Activated CD4-positive, CD25-positive, alpha-beta regulatory T cell treated with anti-CD3 and anti-CD28 coated beads, Interleukin-2, amount 50 U/mL, for 24 hours (primary cell): ENCODE measurements at places on chromosomes 1 and 21.

GRCh38 chr21:18524097-18524880 lies 120.7 kb upstream of the TMPRSS15 start:
- ATAC-seq: no peak

GRCh38 chr1:118692143-118692542 lies 296.0 kb downstream of the TBX15 start:
- no peak for ATAC-seq

- no peak for ATAC-seq
Observed at GRCh38 chr1:31708324-31708723, 4.5 kb upstream of the COL16A1 start.

GRCh38 chr1:25904943-25905679 lies 1.1 kb downstream of the STMN1 start:
- peak; percentile 76 for ATAC-seq

DNA sequence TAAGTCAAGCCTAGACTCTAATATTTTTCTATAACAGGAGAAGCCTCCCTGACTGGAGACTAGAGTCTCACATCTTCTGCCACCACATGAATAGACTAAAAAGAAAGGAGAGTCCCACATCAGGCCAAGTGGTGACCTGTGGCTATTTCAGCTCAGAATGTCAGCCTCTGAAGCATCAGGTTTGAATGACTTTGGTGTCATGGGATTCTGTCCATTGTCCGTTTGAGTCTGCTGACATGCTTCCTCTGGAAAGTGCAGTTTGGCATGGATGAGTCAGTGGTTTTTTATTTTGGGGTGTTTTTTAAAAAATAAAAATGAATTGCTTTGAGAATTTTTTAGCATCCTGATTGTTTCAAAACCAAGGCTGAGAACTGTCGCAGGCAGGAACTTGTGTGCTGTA lies 19.5 kb downstream of the DYRK3 start:
- ATAC-seq: no peak

DNA sequence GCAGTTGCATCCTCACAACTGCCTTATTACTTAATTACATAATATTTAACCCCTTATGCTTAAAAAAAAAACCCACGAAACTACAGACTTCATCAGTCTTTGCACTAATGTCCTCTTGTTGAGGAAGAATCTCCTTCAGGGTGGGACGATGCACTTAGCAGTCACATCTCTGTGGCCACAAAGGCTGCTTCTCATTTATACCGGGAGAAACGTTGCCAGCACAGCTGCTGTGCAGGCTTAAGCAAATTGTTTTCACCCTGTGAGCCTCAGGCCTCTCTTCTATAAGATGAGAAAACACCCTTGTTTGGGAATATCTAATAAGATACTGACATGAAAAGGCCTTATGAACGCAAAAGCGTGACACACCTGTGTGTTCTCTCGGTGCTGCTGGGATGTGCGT lies 2.9 kb upstream of the OBSCN start:
- ATAC-seq: no peak

GRCh38 chr1:108502624-108503023 lies 52.5 kb downstream of the NBPF6 start:
- ATAC-seq: no peak

GRCh38 chr1:222931023-222931422 lies 116.2 kb downstream of the DISP1 start:
- ATAC-seq: no peak

DNA sequence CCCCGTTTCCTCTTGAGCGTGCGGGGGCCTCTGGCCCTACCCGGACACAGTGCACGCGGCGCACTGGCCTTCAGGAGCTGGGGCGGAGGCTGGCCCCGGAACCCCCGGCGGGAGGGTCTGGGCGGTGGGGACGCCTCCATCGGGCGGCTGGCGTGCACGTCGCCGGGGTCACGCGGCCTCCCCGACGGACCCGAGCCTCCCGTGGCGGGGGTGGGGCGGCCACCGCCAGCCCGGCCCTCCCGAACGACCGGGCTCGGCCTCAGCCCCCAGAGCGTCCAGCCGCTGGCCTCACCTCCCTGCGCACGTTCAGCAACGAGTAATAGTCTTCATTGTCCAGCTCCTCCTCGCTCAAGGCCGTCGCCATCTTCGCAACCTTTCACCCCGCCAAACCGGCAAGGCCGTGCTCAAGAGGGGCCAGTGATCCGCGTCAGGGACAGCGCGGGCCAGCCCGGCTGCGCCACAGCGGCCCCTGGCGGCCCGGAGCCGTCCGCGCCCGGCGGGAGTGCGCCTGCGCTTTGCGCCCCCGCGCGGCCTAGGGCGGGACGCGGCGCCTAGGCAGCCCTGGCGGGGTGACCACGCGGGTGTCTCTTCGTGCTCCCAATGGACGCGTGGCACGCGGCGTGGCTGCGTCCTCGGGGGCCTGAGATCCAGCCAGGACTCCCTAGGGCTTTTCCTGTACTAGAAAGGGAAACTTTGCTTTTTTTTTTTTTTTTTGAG lies at the start of gene DNAJC11:
DNAJC11 (minus strand) TSS at position 380 of the 717 bp plus-strand sequence; CDS start at position 364, 16 bp downstream.
- ATAC-seq: peak; percentile 96

GRCh38 chr1:198267921-198268320 lies 111.1 kb downstream of the NEK7 start:
- ATAC-seq: no peak

DNA sequence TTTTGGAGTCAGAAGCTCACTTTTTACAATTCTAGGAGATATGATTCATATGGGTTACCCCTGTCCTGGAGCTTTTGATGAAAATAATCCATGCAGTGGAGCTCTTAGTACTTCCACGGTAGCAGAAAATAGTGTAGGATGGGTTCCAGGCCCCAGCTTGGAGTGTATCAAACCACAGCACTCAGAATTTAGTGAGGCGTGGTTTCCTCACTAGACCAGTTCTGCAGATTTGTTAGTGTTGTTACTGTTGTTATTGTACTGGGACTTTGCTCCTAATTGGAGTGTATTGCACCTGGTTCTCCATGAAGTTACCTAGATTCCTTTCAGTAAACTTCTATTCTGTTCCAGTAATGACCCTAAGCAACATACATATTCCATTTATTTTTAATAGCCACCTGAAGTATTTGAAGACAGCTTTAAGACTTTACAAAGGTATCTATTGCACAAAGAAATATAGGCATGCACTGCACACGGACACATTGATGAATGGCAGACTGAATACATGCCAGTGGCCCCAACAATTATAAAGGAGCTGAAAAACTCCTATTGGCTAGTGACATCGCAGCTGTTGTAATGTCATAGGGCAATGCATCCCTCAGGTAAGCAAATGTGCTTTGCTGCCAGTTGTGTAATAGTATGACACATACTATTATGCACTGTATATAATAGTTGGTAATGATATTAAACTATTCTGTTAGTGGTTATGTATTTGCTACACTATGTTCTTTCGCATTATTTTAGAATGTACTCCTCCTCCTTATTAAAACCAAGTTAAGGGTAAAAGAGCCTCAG lies 1058.0 kb downstream of the KCNT2 start:
- no peak for ATAC-seq

- no peak for ATAC-seq
Observed at GRCh38 chr1:228060458-228061190, 21.9 kb upstream of the ARF1 start.

DNA sequence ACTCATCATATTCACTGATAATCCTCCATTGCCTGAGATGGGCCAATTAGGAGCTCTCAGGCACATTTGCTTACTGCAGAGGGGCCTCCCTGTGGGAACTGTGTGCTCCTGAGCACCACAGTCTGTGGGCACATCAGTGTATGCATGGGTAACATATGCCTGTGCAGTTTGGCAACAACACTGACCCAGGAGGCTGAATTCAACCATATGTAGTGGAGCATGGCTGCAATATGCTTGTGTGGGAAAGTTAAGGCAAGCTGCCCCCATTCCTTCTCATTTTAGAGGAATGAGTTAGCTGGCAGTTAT lies 11.8 kb upstream of the FMOD start:
- ATAC-seq: no peak

- ATAC-seq: peak; percentile 81
Observed at GRCh38 chr21:44892536-44893277, 19.2 kb upstream of the PTTG1IP start.

DNA sequence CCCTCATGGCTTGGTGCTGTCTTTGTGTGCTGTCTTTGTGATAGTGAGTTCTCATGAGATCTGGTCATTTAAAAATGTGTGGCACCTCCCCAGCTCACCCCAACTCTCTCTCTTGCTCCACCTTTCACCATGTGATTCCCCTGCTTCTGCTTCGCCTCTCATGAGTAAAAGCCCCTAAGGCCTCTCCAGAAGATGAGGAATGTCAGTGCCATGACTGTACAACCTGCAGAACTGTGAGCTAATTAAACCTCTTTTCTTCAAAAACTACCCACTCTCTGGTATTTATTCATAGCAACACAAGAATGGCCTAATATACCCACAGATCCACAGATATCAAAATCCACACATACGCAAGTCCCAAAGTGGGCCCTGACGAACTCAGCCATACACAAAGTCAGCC lies 88.9 kb upstream of the PPP2R5A start:
- no peak for ATAC-seq

DNA sequence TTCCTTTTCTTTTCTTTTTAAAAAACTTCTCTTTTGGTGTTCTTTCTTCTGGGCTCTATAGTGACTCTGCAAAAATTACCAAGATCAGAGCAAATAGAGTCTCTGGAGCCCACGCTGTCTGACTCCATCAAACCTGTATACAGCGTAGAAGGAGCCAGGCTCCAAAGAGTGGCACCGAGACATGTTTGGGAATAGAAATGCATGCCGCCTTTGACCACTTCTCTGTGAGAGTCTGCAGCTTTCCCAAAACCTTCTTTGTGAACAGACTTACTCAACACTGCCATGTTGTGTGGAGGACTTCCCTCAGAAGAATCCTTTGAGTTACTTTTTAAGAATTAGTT lies 55.3 kb downstream of the GORAB start:
- ATAC-seq: no peak

- ATAC-seq: no peak
Observed at GRCh38 chr1:45573231-45573804, 10.5 kb upstream of the NASP start.

- no peak for ATAC-seq
Observed at GRCh38 chr1:213183036-213183672, 132.1 kb downstream of the RPS6KC1 start.

DNA sequence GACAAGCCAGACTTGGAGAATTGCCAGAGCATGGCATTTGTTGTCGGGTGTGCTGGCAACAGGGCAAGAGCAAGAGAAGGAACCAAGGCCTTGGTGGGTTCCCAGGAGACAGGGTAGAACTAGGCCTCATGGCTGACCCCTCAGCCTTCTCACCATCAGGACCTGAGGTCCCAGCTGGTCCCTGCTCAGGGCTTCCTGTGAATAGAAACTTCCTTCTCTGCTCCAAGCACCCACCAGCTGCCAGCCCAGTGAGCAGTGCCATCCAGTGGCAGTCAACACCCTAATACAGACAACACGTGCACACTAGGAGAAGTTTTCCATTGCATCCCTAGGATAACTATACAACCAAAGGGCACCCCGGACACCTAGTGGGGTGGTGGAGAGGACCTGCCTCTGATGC lies 22.8 kb downstream of the S100A6 start:
- ATAC-seq: no peak

DNA sequence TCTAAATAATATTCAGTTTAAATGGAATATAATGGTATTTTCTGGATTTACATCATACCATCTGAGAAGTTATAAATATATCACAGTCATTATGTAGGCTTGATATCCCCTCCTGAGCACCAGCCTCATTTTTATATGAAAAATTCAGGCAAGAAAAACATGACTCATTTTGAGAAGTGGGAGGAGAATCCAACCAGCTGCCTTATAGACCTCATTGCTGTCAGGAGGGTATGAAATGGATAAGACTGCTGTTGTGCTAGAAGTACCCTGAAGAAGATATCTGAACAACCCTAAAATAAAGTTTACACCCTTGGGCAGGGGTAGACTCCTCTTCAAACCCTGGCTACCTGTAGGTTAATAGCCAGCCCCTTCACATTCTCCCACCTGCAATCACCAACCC lies 8.8 kb downstream of the GIPC2 start:
- ATAC-seq: no peak

- no peak for ATAC-seq
Observed at GRCh38 chr21:46161633-46162592, 6.5 kb upstream of the FTCD start.

DNA sequence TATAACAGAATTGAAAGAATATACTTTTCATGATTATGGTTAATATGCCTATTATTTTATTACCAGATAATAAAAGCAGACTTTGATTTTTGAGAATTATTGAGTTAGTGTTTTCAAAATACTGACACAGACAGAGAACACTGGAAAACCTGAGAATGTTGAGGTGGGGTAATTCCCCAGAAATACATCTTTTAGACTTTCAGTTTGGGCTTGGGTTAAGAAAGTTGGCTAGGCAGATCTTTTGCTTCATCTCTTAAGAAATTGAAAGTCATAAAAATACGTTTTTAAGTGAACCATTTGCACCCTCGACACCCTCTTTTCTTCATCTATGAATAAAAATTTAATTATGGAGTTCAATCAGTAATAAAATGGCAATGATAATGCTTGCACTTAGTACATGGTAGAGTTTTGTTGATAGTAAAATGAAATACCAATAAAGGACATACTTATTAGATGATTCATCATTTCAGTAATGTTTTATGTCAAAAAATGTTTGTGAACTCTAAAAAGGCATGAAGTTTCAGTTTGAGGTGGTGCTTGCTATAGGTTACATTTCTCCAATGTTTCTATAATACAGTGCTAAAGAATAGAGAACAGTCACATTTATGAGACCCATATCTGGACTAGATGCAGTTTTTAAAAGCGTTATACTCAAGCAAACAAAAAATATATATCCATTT lies 1.9 kb upstream of the SAMSN1 start:
- ATAC-seq: peak; percentile 50

DNA sequence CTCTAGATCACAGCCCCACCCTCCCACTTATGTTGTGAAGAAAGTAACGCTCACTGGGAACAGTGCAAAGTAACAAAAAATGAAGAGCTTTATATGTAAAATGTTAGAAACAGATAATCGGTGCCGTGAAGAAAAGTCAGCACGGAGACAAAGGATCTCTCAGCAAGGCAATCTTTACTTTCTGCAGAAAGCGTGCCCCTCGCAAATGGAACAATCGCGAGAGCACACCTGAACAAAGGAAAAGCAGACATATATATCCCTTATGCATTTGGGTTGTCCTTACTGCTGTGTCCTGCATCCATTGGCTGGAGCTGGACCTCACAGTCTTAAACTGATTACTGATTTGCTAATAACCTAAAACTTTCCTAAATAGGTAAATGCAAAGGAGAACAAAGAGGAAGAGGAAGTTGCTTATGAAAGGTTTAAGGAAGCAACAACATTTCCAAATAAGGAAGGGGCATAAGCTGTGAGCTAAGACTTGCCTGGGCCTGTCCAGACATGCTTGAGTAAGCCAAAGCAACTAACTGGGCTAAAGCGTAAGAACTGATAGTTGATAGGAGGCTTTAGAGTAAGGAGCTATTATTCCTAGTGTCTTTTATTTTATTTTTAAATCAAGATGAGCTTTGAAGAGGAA lies 89.7 kb downstream of the GTF2B start:
- ATAC-seq: no peak

GRCh38 chr21:38504066-38504465 lies 5.8 kb upstream of the ERG start:
- no peak for ATAC-seq

- peak; percentile 18 for ATAC-seq
Observed at GRCh38 chr1:185045814-185046492, 595 bp downstream of the RNF2 start.

GRCh38 chr1:48908606-48909005 lies 131.9 kb upstream of the BEND5 start:
- no peak for ATAC-seq

GRCh38 chr1:27650539-27651175 lies 15.7 kb upstream of the FGR start:
- ATAC-seq: no peak
